ENCODE measurements at places on chromosomes 1 and 21. TPM values are rescaled to one million over a fixed set of nuclear protein-coding genes. Genes with fewer than 3 reads are reported as not detected.
A peak's percentile ranks its signal among the peaks of the same experiment; 100 is the strongest.

DNA sequence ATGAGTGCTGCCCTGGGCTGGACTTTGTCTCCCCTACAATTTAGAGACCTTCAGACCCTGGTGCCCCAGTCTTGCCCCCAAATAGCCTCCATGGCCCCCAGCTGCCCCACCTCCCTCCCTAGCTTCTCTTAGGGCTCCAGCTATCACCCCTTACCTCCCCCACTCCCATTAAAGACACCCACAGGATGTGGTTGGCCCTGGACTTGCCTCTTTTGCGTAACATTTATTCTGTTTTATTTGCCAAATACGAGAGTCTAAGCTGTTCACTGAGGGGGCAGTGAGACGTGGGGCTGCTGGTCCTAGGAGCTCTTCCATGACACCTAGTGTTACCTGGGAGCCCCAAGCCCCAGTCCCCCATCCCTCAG lies 4.5 kb downstream of the ZC3H12A start:
- DNase-seq, result peak; percentile 65
- no peaks in the 10 kb centered on the region for H3K27me3 ChIP-seq
- H3K4me1 ChIP-seq, result peaks cover 35% of the 10 kb centered on the region

DNA sequence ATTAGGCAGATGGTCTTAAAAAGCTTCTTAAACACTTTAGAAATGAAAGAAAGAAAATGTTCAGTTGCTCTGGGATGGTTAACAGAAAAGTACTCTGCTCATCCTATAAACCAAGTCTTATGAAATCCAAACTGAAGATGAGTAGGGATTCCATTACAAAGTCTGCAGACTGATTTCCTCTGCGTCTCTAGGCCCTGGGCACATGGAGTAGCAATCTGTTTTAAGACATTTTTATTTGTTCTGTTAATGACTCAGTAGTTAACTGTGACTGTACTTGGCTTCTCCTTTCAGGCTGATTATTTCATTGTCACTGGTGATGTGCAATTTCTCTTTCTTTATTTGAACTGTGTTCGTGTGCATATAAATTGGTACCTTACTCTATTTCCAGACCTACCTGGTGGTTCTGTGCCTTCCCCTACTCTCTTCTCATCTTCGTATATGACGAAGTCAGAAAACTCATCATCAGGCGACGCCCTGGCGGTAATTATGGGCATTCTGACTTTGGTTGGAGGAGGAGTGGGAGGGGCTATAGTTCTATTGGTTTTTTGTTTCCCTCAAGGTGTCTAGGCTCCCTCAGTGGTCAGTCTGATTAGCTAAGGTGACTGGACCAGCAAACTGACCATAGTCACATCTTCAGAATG lies 30.6 kb downstream of the ATP1A1 start:
- no peak for DNase-seq
- H3K4me3 ChIP-seq, result no peak overlapping the region
- peaks cover 30% of the 10 kb centered on the region for H3K4me1 ChIP-seq

DNA sequence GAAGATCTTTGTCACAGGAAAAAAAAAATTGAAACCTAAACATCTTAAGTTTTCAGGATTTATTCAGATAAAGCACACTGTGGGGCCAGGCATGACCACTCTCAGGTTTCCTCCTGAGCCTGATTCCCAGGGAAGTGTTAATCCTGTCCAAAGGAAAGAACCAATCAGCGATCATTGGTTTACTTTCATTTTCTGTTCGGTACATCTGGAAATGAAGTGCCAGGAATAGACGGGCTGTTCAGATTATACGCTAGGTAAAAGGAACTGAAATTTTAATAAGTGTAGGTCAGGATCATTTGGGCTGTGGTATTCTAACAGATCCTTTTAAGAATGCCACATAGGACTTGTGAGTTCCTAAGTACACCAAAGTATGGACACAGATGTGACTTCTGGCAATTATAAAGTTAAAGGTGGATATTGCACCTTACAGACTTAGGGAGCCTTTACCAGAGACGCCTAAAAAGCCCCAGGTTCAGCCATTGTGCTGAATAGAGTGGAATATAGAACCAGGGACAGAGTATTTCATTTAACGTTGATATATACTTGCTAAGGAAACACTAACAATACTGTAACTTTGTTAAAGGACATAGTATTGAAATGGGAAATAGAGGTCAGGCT lies 9.3 kb upstream of the CACYBP start:
- H3K27ac ChIP-seq, result peak overlapping the region; percentile 83
- H3K36me3 ChIP-seq, result peaks cover 7% of the 10 kb centered on the region
- peak overlapping the region; percentile 75 for H3K4me3 ChIP-seq
- H3K4me1 ChIP-seq, result peaks cover 21% of the 10 kb centered on the region

The F13B gene
- not detected for total RNA-seq

GRCh38 chr1:46344481-46344880 lies 3.9 kb downstream of the NSUN4 start:
- H3K27ac ChIP-seq, result peak overlapping the region; percentile 5
- no peak overlapping the region for H3K4me3 ChIP-seq
- no peaks in the 10 kb centered on the region for H3K27me3 ChIP-seq
- peaks cover 59% of the 10 kb centered on the region for H3K36me3 ChIP-seq
- DNase-seq, result no peak
- H3K4me1 ChIP-seq, result peaks cover 62% of the 10 kb centered on the region

Measured in activated naive CD4-positive, alpha-beta T cell treated with anti-CD3 and anti-CD28 coated beads for 36 hours (primary cell).